ENCODE measurements at places on chromosomes 7 and 10. TPM values are rescaled to one million over a fixed set of nuclear protein-coding genes. Genes with fewer than 3 reads are reported as not detected.

- no peak for DNase-seq
These were observed 1.8 kb downstream of the GNG11 start for GRCh38 chr7:93923296-93923695.

The TNRC18 gene
- 29.5 TPM for total RNA-seq

The ZNF485 gene
- 1.1 TPM for total RNA-seq

GRCh38 chr10:29163746-29164145 lies 125.1 kb upstream of the LYZL1 start:
- no peak for DNase-seq

GRCh38 chr7:41451826-41452225 lies 251.1 kb downstream of the INHBA start:
- DNase-seq: no peak
